T-helper 17 cell (primary cell): ENCODE measurements at places on chromosomes 2 and 18. TPM values are rescaled to one million over a fixed set of nuclear protein-coding genes. Genes with fewer than 3 reads are reported as not detected.
A peak's percentile ranks its signal among the peaks of the same experiment; 100 is the strongest.

GRCh38 chr2:153047220-153047619, 328.8 kb downstream of the ARL6IP6 start:
- no peaks in the 10 kb centered on the region for H3K4me1 ChIP-seq
- DNase-seq, result no peak
- H3K4me3 ChIP-seq, result no peak overlapping the region
- H3K27ac ChIP-seq, result no peak overlapping the region
- no peaks in the 10 kb centered on the region for H3K27me3 ChIP-seq
- no peaks in the 10 kb centered on the region for H3K36me3 ChIP-seq

- peaks cover 15% of the 10 kb centered on the region for H3K4me1 ChIP-seq
- peak overlapping the region; percentile 11 for H3K27ac ChIP-seq
- H3K4me3 ChIP-seq, result peak overlapping the region; percentile 55
- peaks cover 1% of the 10 kb centered on the region for H3K27me3 ChIP-seq
- no peaks in the 10 kb centered on the region for H3K36me3 ChIP-seq
Observed at GRCh38 chr2:127408807-127409099, 9.5 kb upstream of the PROC start.

GRCh38 chr2:85326406-85327159, 1.2 kb downstream of the TGOLN2 start:
- peak overlapping the region; percentile 99 for H3K4me3 ChIP-seq
- DNase-seq, result peak; percentile 16
- H3K4me1 ChIP-seq, result peaks cover 53% of the 10 kb centered on the region
- peaks cover 18% of the 10 kb centered on the region for H3K36me3 ChIP-seq

- no peak for DNase-seq
- H3K4me3 ChIP-seq, result no peak overlapping the region
- H3K4me1 ChIP-seq, result no peaks in the 10 kb centered on the region
Observed at GRCh38 chr2:126227250-126227649, 428.7 kb upstream of the GYPC start.

Gene POMC
- 2.9 TPM for total RNA-seq

GRCh38 chr2:102181919-102182635, 4.7 kb upstream of the IL1RL2 start:
- H3K36me3 ChIP-seq, result peaks cover 6% of the 10 kb centered on the region
- no peak overlapping the region for H3K27ac ChIP-seq
- peaks cover 6% of the 10 kb centered on the region for H3K4me1 ChIP-seq
- H3K4me3 ChIP-seq, result no peak overlapping the region

Gene CCBE1
- not detected for total RNA-seq

GRCh38 chr2:220575963-220576362, 948.5 kb downstream of the SLC4A3 start:
- DNase-seq, result no peak
- no peak overlapping the region for H3K4me3 ChIP-seq
- no peaks in the 10 kb centered on the region for H3K4me1 ChIP-seq
- no peaks in the 10 kb centered on the region for H3K36me3 ChIP-seq

Gene NT5C1B
- total RNA-seq, result not detected

DNA sequence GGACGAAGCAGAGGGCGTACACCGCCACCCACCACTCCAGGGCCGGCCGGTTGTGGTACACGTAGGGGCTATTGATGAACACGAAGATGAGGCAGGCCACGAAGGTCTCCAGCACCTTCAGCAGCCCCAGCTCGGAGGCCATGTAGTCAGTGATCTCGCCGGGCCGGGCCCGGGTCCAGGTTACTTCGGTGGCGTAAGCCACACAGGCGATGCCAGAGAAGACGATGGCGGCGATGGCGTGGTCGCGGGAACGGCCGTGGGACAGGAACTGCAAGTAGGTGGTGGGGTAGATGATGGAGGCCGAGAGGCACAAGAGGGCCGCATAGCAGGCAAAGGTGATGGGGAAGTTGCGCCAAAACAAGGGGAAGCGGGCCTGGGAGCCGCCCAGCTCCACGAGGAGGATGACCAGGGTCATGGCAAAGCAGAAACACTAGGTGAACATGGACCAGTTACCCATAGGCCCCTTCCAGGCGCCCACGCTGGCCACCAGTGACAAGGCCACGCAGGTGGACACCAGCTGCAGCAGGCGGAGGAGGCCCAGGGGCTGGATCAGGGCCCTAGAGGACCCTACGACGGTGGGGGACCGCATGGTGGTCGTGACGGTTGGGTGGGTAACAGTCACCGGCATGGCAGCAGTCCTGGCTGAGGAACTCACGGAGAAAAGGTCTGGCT, 128.4 kb upstream of the FAM98A start:
- H3K4me3 ChIP-seq, result no peak overlapping the region
- H3K27me3 ChIP-seq, result peaks cover 5% of the 10 kb centered on the region
- H3K27ac ChIP-seq, result no peak overlapping the region
- no peaks in the 10 kb centered on the region for H3K36me3 ChIP-seq

DNA sequence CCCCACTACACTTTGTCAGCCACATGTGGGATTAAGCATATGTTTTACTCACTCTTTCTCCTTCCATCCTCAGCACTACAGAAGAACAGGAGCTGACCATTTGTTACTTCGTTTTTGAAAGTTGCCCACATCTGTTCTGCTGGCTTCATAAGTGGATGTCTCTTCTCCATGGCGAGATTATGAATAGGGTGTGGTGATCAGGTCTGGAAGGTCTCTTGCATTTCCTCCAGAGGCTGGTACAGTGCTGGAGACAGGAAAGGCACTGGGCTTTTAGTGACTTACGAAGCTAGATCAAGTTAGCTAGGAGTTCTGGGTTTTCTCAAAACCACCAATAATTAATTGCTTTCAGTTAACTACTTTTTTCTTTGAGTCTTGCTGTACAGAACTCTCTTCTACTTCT, 136.5 kb downstream of the AQP4 start:
- no peak overlapping the region for H3K27ac ChIP-seq
- no peaks in the 10 kb centered on the region for H3K4me1 ChIP-seq
- H3K4me3 ChIP-seq, result no peak overlapping the region
- no peak for DNase-seq

GRCh38 chr2:224778474-224778877, 62.3 kb upstream of the CCDC195 start:
- peaks cover 6% of the 10 kb centered on the region for H3K36me3 ChIP-seq
- peak overlapping the region; percentile 89 for H3K27ac ChIP-seq
- peaks cover 3% of the 10 kb centered on the region for H3K4me1 ChIP-seq
- DNase-seq, result peak; percentile 49

GRCh38 chr18:8705961-8706790, 820 bp downstream of the MTCL1 start:
- H3K27ac ChIP-seq, result peak overlapping the region; percentile 85
- DNase-seq, result no peak
- peaks cover 52% of the 10 kb centered on the region for H3K27me3 ChIP-seq
- H3K36me3 ChIP-seq, result peaks cover 9% of the 10 kb centered on the region
- peak overlapping the region; percentile 97 for H3K4me3 ChIP-seq
- peaks cover 22% of the 10 kb centered on the region for H3K4me1 ChIP-seq

Gene ANKRD29
- total RNA-seq, result 0.25 TPM

Gene OTOS
- not detected for total RNA-seq

- H3K4me3 ChIP-seq, result peak overlapping the region; percentile 82
- peaks cover 38% of the 10 kb centered on the region for H3K4me1 ChIP-seq
- DNase-seq, result peak; percentile 39
- no peaks in the 10 kb centered on the region for H3K36me3 ChIP-seq
- peak overlapping the region; percentile 100 for H3K27ac ChIP-seq
- no peaks in the 10 kb centered on the region for H3K27me3 ChIP-seq
Observed at GRCh38 chr2:136281281-136282114, 163.5 kb upstream of the CXCR4 start.

Gene VWC2L
- total RNA-seq, result not detected

DNA sequence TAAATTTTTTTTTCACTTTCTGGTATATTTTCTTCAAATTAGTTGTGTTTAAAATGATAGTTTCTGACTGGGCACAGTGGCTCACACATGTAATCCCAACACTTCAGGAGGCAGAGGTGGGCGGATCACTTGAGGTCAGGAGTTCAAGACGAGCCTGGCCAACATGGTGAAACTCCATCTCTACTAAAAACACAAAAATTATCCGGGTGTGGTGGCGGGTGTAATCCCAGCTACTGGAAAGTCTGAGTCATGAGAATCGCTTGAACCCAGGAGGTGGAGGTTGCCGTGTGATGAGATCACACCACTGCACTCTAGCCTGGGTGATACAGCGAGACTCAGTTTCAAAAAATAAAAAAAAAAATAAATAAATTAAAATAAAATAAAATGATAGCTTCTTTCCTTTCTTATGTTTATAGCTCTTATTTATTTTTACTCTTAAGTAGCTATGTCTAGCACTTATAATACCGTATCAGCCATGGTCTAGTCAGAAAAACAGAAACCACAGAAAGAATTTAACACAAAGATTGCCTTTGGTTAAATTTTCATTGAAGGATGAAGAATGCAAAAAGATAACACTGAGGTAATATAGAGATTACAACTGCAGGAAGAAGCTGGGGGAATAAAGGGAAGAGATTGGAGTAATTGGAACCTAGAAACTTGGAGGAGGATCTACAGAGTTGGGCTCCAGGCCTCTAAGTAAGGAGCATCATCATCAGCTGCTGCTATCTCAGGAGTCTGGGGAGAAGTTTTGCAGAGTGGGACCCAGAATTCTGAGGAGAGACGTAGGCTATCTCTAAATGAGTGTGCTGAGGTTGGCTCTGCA, 54.7 kb upstream of the MBOAT2 start:
- H3K36me3 ChIP-seq, result no peaks in the 10 kb centered on the region
- H3K4me3 ChIP-seq, result no peak overlapping the region
- H3K27me3 ChIP-seq, result peaks cover 19% of the 10 kb centered on the region
- H3K4me1 ChIP-seq, result peaks cover 3% of the 10 kb centered on the region
- peak overlapping the region; percentile 2 for H3K27ac ChIP-seq
- no peak for DNase-seq

Gene CASP8
- 191 TPM for total RNA-seq

DNA sequence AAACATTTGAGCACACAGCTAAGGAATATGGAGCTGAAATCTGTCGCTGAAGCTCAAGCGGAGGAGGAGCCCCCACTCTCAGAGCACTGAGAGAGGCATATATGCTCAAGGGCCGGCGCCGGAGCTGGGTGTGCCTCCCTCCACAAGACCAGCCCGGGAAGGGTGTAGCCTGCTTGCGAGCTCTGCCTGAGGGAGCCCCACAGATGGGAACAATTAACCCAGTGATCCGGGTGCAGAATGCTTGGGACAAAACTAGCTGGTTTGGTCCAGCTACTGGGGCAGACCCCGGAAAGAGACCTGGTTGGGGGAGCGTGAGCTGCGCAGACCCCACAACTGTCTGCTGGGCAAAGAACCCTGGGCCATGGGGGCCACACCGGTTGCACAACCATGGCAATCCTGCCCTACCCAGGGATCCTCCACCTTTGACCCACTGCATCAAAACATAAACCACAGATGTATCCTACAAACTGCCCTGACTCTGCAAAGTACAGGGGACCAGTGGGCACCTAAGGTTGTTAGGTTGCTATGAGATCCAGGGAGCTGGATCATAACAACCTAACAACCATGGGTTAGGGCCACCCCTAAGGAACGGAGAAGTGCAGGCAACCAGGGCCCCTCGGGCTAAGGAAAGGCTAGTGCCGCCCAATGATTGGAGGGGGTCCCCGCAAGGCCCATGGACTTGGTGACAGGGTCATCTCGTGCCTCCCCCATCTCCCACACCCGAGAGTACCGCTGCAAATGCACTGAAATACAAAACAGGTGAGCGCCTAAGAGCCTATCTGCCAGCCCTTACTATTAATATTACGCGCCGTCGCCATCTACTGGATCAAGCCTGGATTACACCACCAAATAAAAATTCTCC, 53.4 kb upstream of the SCN1A start:
- H3K36me3 ChIP-seq, result no peaks in the 10 kb centered on the region
- H3K4me1 ChIP-seq, result peaks cover 3% of the 10 kb centered on the region
- H3K4me3 ChIP-seq, result no peak overlapping the region
- H3K27ac ChIP-seq, result no peak overlapping the region
- peaks cover 19% of the 10 kb centered on the region for H3K27me3 ChIP-seq
- DNase-seq, result no peak

DNA sequence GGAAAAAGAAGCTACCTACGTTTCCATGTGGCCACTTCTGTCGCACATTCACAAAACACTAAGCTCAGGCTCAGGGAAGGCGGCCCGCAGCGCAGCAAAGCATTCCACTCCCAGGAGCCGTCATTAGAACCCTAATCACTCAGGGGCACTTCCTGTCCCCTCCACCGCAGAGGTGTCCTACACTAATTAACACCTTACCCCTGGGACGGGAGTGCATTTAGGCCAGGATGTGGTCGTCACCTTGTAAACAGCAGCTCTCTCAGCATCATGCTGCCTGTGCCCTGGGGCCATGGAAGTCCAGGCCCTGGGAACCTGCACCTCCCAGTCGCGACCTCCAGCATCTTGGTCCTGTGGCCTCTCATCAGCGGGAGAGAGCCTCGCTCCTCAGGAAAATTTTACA, 359.8 kb upstream of the SALL3 start:
- H3K4me3 ChIP-seq, result no peak overlapping the region
- no peak for DNase-seq
- H3K36me3 ChIP-seq, result peaks cover 2% of the 10 kb centered on the region
- peaks cover 6% of the 10 kb centered on the region for H3K4me1 ChIP-seq

Gene CLIP4
- total RNA-seq, result 41.6 TPM

Gene ITPRIPL1
- 6.6 TPM for total RNA-seq

Gene WNT10A
- 14.4 TPM for total RNA-seq

Gene GPR35
- 5.4 TPM for total RNA-seq

Gene MTX2
- 7.5 TPM for total RNA-seq

- H3K4me1 ChIP-seq, result peaks cover 2% of the 10 kb centered on the region
- DNase-seq, result no peak
- H3K27ac ChIP-seq, result no peak overlapping the region
- no peaks in the 10 kb centered on the region for H3K27me3 ChIP-seq
- no peak overlapping the region for H3K4me3 ChIP-seq
Observed at GRCh38 chr18:12011957-12012549, 30.7 kb downstream of the IMPA2 start.

Gene CNGA3
- total RNA-seq, result not detected

Gene UGT1A4
- not detected for total RNA-seq

DNA sequence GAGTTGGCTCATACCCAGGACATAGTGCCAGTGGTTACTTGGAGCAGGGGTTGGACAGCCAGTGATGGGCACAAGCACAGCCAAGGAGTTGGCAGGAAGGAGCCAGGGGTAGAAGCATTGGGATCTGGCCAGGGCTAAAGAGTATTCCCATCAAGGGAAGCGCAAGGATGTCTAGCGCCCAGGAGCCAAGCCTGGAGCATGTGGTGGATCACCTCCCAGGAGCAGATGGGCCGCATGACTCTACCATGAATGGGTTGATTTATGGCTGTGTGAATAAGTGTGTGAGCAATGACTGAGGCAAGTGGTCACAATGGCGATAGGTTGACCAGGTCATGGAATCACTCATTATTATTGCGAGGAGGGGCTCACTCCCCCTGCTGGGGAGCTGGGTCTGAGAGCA, 111.1 kb downstream of the FHOD3 start:
- peaks cover 13% of the 10 kb centered on the region for H3K27me3 ChIP-seq
- H3K4me3 ChIP-seq, result no peak overlapping the region
- no peak for DNase-seq
- H3K27ac ChIP-seq, result no peak overlapping the region
- no peaks in the 10 kb centered on the region for H3K4me1 ChIP-seq

GRCh38 chr2:110807522-110807921, 75.1 kb downstream of the ACOXL start:
- H3K4me1 ChIP-seq, result peaks cover 17% of the 10 kb centered on the region
- H3K4me3 ChIP-seq, result no peak overlapping the region
- H3K27me3 ChIP-seq, result peaks cover 9% of the 10 kb centered on the region
- H3K27ac ChIP-seq, result peak overlapping the region; percentile 82
- H3K36me3 ChIP-seq, result no peaks in the 10 kb centered on the region

Gene KCNS3
- total RNA-seq, result not detected
